Uterus (tissue), 4 donors: ENCODE measurements at places on chromosomes 7 and 10. TPM values are rescaled to one million over a fixed set of nuclear protein-coding genes. Genes with fewer than 3 reads are reported as not detected.

The ZCCHC24 gene
- 32.8 TPM for total RNA-seq

The EPHB6 gene
- total RNA-seq, result 22.6 TPM

DNA sequence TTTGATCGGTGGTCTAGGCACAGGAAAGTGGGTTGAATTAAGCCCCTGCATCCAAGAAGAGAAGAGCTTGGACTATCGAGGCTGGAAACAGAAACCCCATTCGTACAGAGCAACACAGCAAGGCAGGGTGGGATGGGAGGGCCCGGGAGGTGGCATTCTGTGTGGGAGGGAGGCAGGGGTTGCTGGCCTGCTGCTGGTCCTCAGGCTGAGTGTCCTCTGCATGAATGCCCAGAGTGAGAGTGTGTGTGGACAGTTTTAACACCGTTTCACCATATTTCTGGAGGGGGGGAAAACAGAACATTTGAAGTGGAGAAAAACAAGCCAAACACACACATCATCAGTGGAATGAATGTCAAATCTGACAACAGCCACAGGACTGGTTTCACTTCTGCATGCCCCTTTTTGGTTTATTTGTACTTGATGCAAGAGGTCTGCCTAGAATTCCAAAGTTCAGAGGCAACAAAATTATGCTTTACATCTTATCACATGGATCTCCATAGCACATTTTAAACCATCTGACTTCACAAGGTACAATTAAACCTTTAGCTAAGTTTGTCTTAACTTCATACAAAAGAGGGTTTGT, 11.1 kb upstream of the ENO4 start:
- no peak for DNase-seq

DNA sequence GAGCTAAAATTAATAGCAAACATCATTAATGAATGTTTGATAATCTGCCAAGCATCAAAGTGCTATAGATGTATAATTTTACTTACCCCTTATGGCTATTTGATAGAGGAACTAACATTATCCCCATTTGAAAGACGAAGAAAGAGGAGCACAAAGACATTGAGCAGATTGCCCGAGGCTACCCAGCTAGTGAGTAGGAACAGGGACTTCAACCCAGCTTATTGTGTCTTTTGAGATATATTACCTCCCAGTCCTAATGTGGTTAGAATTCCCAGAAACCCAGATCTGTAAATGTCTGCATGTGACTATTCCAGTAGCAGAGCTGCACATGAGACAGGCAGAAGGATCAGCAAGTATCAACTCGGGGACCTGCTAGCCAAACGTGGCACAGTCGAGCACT, 160.1 kb upstream of the AOAH start:
- no peak for DNase-seq

DNA sequence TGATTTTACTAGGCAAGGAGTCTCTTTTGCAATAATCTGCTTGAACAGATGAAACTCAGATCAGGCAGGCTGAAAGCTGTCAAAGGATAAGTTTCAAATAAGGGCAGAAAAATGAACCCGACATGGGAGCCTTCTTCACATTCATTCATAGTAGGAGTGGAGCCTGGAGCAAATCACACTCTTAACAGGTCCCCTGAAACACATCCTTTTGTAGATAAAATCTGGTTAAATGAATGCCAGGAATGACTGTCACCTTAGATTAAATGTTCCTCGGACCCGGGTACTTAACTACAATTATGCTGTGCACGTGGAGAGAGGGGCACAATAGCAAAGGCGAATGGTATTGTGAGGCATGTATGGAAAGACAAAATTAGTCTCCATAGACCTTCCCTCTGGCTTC, 344.7 kb upstream of the LRGUK start:
- no peak for DNase-seq
